Naive thymus-derived CD8-positive, alpha-beta T cell (primary cell): ENCODE measurements at places on chromosomes 3 and 15.

GRCh38 chr15:51006336-51006985 is 88.2 kb downstream of the TNFAIP8L3 start:
- DNase-seq, result no peak

GRCh38 chr15:27776501-27776900 is 322.6 kb downstream of the OCA2 start:
- no peak for DNase-seq

GRCh38 chr15:31082771-31083369 is 18.7 kb downstream of the TRPM1 start:
- DNase-seq, result no peak

DNA sequence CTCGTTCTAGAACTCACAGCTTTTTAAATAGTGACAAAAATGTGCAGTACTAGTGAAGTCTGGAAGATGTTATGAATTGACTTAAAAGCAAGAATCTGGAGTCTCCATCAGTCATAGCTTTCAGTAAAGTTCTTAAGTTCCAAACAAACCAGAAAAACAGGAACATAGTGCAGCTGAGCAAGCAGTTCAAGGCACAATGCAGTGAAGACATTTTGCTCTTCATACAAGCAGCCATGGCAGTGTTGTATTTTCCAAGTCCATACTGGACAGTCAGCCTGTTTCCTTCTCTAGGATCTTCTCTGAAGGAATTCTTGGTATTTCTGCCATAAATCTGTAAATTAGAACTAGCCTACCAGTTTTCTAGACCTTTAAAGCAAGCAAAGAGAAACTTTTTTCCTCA is 90.5 kb downstream of the LRRC28 start:
- no peak for DNase-seq

DNA sequence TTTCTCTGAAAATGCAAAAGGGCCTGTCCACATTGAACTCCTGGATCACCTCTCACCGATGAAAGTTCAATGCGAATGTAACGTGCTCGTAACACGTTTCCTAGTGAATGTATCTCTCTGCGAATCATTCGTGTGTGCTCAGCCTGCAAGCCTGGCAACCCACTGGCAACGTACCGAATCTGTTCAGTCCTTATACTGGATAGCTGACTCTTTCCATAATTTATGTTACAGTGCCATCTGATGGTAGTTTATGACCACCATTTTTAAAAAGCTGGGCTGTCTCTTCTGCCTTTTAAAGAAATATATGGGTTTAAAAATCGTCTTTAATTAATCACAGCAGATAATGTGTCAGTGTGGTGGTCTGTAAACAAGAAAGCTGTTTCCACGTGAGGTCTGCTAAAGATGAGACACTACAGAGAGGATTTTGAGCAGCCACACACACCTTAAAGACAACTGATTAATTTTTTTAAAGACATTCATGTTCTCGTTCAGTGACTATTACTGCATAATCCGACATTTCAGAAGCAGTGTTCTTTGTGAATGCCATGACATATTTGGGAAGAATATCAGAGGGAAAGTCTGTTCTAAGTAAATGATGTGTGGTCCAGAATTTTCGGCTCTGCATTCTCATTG is 69.4 kb upstream of the FOXP1 start:
- no peak for DNase-seq

- no peak for DNase-seq
Measured at GRCh38 chr3:114218006-114218405, 19.4 kb downstream of the ZNF80 start.

GRCh38 chr3:100024520-100025303 is 89.6 kb downstream of the FILIP1L start:
- DNase-seq, result no peak

DNA sequence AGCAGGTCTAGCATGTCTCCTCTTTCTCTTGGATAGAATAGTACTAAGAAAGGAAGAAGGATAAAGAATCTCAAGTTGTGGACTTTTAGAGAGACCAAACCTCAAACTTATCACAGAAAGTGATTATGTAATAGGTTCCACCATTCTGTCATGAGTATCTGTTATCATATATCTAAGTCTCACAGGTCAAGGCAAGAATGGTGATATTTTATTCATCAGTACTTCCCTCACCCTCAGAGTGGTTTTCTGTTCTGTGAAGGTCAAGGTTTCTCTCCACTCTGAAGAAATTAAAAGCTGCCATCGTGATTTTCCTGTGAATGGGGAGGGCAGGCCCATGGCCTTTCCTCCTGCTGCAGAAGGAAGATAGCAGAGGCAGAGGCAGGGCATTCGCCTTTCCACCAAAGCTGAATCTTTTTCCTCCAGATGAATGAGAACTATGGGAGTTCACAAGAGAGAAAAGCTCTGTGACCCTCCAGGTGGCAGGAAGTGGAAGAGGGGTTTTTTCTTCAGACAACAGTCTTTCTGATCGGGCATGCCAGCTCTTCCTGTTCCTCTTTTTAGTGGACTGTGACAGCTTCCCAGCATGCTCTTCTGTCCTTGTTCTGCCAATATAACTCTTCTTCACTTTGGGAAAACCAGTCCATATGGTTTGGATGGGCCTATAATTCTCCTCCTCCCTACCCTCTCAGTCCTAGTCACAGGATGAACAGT is 37.1 kb upstream of the CCK start:
- no peak for DNase-seq

DNA sequence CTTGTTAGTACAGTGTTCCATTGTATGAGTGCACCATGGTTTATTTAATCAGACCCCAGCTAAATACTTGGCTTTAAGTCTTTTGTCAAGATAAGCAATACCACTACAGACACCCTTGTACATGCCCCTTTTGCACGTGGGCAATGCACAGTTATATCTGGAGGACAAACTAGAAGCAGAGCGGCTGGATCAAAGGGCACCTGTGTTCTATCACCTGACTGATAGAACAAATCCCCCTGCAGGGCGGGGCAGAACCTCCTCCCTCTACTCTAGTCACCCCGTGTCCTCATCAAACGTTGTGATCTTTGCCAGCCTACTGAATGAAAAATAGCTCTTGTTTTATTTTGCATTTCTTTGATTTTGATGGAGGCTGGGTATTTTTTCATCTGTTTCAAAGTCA is 314.9 kb downstream of the TLE3 start:
- DNase-seq, result peak; percentile 38

GRCh38 chr3:113914646-113915045 is 33.2 kb upstream of the ZDHHC23 start:
- DNase-seq, result no peak

GRCh38 chr15:31275331-31276262 is 51.0 kb upstream of the KLF13 start:
- no peak for DNase-seq

- DNase-seq, result no peak
Measured at GRCh38 chr3:55322638-55323037, 164.5 kb downstream of the WNT5A start.

GRCh38 chr3:184553385-184553784 is 8.2 kb upstream of the EPHB3 start:
- DNase-seq, result no peak

DNA sequence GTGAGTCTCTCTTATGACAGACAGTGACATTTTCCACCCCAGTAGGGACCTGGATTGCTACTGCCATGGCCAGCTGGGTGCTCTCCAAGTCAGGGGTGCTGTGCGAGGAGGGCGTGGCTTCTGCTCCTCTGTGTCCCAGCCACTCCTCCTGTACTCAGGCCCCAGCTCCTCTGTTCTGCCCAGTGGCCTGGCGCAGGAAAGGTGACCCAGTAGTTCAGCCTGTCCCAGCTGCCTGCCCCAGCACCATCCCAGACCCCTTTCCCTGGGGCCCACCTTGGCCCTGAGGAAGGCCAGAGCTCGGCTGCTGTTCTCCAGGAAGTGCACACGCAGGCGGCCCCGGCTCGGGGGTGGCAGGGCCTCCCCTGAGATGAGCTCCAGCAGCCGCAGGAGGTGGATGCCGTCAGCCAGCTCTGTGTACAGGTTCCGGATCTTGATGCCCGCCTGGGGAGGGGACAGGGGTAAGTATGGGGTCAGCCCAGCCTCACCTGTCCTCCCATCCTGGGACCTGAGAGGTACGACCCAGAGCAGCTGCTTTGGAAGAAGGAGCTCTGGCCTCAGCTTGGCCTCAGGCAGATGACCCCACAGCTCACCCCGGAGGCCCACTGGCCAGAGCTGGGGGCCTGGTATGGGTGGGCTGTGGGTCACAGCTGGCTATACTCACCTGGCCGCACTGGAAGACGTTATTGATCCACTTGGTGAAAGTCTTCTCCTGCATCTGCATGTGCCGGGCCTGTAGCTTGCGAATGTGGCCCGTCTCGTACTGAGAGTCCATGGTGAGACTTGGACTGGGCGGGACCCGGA is 1.0 kb downstream of the SPTBN5 start:
- DNase-seq, result no peak

GRCh38 chr3:16478516-16478915 is 35.0 kb downstream of the RFTN1 start:
- no peak for DNase-seq

DNA sequence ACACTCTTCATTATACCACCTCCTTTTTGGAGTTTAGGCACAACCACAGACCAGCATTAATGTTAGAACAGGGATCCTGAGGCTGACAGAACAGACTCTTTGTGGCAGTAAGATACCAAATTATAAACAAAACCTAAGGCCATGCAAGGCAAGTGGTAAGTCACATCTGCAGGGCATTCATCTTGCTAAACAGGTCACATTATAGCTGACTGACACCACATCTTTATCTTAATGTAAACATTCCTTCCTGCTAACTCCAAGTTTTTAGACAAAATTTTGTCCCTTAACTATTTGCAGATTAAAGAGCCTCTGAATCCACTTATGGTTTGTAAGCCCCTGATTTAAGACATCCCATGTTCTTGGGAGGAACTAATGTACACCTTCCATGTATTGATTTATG is 500.6 kb downstream of the PYDC2 start:
- no peak for DNase-seq

DNA sequence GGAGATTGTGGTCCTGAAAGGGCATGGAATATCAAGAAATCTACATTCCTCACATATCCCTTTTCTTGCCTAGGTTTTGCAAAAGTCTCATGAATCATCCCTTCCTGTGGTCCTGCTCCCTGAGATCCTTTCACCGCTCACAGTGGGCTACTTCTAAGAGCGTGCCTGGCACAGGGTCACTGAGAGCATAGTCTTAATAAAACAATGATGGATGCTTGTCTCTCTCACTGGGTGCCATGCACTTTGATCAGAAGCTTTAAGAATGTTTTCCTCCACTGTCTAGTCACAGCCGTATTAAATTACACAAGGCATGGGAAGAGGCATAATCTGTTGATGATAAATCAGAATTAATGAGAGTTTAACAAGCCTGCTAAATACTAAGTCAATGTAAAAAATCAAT is 269.7 kb upstream of the ATP10A start:
- DNase-seq, result no peak

- no peak for DNase-seq
Measured at GRCh38 chr3:71078199-71078598, 505.3 kb downstream of the FOXP1 start.

- DNase-seq, result no peak
Measured at GRCh38 chr3:59043391-59043790, 6.4 kb downstream of the CFAP20DC start.

DNA sequence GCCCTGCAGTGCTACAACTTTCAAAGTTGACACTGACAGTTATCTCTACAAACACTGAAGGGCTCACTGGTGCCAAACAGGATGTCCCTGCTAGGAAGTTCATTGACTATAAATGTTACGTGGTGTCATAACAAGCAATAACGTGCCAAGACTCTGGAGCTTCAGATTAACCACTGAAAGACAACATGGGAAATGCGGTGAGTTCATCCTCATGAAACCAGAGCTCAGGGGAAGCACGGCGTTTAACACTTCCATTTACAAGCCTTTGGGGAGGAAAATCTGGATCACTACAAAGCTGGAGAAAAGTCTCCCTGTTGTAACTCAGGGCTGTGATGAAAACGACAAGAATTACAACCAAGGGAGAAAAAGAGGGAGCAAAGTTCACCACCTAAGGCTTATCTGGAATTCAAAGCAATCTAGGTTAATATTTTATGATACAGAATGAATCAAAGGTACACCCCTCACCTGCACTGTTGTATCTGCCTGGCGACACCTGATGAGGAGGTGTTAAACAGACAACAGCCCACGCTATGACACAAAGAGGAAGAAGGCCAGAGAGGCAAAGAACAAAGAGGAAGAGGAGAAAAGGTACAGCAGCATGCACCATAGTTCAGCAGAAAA is 27.0 kb downstream of the SHQ1 start:
- no peak for DNase-seq

DNA sequence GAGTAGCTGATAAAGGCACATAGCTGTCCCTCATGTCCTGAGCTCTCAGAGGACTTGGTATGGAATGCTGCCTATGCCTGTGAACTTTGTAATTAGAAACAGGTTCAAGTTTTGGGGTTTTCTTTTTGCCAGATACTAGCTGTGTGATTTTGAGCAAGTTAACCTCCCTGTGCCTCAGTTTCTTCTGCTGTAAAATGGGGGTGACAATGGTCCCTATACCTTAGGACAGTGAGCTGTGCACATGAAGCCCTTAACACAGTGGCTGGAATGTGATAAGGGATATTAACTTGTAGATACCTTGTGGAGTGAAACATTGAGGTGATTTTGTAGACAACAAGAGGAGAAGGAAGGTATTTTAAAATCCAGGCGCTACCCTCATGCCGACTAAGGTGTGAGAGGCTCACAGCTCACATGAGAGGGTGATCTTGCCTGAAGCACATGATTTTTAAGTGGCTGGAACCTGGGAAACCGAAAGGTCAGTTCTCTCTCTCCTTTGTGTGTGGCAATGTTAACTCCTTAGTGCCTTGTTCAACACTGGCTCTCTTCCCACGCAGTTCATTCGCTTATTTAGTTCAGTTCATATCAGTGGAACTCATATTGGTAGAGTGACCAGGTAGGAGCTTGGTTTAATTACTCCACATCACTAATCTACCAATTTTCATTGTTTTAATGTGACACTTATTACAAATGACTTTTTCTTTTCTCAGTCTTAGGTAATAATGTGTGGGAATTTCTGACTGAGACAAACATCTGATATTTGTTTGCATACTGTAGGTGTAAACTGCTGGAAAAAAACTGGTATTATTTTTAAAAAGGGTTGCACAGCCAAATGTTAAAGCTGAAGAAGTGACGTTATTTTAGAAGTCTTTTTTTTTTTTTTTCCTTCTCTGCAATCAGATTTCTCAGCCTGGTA is 236.2 kb downstream of the ITPR1 start:
- no peak for DNase-seq

- peak; percentile 49 for DNase-seq
Measured at GRCh38 chr3:130894130-130894985, 474 bp downstream of the ATP2C1 start.

GRCh38 chr3:119657887-119658702 is 2.3 kb downstream of the POPDC2 start:
- DNase-seq, result no peak

GRCh38 chr3:58190882-58191281 is 19.9 kb downstream of the DNASE1L3 start:
- no peak for DNase-seq

- no peak for DNase-seq
Measured at GRCh38 chr3:78855190-78855589, 912.6 kb downstream of the ROBO1 start.

GRCh38 chr3:85304360-85304964 is 345.7 kb downstream of the CADM2 start:
- no peak for DNase-seq
